ENCODE measurements at places on chromosomes 4 and X. TPM values are rescaled to one million over a fixed set of nuclear protein-coding genes. Genes with fewer than 3 reads are reported as not detected.
A peak's percentile ranks its signal among the peaks of the same experiment; 100 is the strongest.

The CPE gene
- polyA plus RNA-seq = 11.8 TPM

DNA sequence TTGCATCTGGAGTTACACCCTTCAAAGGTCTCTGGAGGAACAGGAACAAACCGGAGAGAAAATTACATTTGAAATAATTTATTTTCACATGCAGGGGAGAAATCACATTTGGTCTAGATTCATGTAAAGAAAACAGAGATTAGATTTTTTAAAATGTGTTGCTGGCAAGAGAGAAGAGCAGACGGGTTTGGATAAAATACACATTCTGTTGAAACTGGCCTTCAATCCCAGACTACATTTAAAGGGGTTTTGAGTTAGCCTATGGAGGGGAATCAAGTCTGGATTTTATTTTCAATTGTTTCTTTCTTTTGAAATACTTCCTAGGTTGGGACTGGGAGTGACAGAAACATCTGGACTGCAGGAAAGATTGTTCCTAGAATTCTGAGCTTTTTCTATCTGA is 180.8 kb downstream of the NHS start:
- no peaks in the 10 kb centered on the region for H3K36me3 ChIP-seq
- H3K27me3 ChIP-seq = no peaks in the 10 kb centered on the region
- DNase-seq = no peak
- H3K27ac ChIP-seq = no peak overlapping the region
- H3K4me3 ChIP-seq = no peak overlapping the region

GRCh38 chr4:114368751-114369150 is 229.9 kb upstream of the UGT8 start:
- H3K4me3 ChIP-seq = no peak overlapping the region
- no peaks in the 10 kb centered on the region for H3K27me3 ChIP-seq
- no peak overlapping the region for H3K27ac ChIP-seq
- no peak for DNase-seq
- peaks cover 6% of the 10 kb centered on the region for H3K4me1 ChIP-seq
- H3K36me3 ChIP-seq = no peaks in the 10 kb centered on the region

DNA sequence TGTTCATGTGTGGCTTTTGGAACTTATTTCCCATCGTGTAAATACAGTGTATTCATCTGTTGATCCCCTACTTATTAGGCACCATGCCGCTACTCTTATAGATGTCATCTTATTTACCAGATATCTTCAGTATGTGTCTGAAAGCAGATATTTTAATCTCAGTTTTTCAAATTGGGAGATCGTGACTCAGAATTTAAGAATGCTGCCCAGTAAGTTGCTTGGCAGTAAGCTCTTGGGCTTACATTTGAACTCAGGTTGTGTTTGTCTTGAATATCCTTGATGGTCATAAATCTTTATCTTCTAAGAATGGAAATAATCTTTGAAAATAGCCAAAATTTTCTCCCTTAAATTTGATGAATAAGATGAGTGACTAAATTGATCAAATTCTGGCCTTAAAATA is 45.9 kb upstream of the RPA4 start:
- H3K27ac ChIP-seq = no peak overlapping the region
- 0 out of 2 replicates have a peak, but pooled peaks cover 1% of the 10 kb centered on the region for H3K4me1 ChIP-seq

DNA sequence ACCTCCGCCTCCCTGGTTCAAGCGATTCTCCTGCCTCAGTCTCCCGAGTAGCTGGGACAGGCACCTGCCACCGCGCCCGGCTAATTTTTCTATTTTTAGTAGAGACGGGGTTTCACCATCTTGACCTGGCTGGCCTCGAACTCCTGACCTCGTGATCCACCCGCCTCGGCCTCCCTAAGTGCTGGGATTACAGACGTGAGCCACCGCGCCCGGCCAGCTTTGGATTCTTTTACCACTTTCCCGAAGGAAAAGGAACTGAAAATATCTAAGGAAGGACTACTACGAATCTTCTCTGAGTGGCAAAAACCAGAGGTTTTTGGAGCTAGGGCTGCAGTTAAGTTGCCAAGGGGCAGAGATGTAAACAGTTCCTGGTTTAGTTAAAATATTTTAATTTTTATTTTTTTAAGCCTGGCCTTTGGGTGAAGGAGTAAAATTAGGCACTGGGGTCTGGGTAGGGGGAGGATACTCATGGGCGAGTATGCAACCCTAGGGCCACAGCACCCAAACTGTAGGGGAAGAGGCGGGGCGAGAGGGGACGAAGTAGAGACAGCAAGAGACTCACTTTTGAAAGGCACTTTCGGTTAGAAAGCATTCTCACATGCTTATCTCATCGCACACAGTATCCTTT is 525 bp upstream of the CISD2 start:
- no peak for DNase-seq
- no peaks in the 10 kb centered on the region for H3K36me3 ChIP-seq
- H3K27ac ChIP-seq = peak overlapping the region; percentile 68

GRCh38 chrX:48648336-48648751 is 35.3 kb upstream of the WAS start:
- H3K4me3 ChIP-seq = no peak overlapping the region
- H3K27me3 ChIP-seq = peaks cover 3% of the 10 kb centered on the region
- H3K27ac ChIP-seq = no peak overlapping the region
- no peaks in the 10 kb centered on the region for H3K36me3 ChIP-seq

All from IMR-90 (cell line).